ENCODE measurements at places on chromosomes 2 and 18.

DNA sequence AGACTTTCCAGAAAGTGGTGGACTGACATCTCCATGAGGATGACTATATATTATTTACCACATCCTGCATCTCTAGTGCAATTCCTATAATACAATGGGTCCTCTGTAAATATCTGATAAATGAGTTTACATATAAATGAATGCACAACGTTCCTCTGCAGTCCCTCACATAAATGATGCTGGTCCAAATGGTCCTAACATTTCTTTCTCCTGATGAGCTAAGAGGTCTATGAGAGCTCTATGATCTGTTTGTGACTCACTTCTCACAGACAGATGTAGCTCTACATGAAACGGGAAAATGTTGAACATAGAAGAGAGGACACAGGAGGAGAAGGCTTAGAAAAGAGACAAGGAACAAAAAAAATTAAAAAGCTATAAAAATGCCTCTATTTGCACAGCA lies 201.2 kb upstream of the PIK3C3 start:
- DNase-seq, result no peak

GRCh38 chr2:197613509-197613987 lies 61.8 kb downstream of the RFTN2 start:
- no peak for DNase-seq

DNA sequence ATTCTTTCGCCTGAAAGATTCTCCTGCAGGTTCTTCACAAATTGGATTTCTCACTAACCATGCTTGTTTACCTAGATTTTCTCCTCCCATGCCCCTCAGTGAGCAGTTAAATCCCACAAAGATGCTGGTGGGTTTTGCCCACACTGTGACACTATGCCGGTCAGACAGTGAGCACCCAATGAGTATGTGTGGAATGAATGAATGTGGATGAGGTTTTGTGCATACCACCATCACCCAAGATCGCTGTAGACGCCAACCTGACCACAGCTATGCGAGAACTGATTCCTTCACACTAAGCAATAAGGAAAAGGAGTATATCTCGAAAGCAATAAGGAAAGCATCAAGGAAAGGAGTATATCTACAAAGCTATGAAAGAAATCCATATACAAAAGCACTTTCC lies 116.7 kb downstream of the PID1 start:
- no peak for DNase-seq

DNA sequence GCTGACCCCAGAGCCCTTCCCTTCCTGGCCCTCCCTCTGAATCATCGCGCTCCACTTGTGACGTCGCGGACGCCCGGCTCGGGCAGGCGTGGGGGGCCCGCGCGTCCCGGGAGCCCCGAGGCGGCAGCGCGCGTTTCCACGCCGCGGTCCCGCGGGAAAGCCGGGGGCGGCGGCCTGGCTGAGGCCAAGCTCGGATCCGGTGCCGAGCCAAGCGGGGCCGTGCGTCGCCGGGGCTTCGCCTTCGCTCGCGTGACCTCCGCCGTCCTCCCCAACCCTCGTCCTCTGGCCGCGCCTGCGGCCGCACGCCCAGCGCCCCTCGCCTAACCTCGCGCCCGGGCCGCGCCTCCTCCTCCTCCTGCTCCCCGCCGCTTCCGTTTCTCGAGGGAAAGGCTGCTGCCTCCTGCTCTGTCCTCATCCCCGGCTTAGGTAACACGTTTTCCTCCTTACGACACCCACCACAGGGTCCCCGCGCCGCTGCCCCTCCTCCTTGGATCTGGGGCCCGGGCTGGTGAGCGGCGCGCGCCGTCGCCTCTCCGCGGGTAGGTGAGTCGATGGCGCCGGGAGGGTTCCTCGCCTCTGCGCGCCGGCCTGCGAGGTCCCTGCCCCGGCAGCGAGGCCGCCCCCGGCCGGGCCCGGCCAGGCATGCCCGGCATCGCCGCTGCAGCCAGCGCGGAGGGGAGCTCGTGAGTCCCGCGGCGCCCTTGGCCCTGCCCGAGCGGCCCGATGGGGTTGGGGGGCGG lies at the start of gene INPP1:
Gene INPP1 (plus strand): TSS at position 54 of the 740 bp plus-strand sequence. CDS start 16,514 bp downstream, outside the sequence.
- no peak for DNase-seq

DNA sequence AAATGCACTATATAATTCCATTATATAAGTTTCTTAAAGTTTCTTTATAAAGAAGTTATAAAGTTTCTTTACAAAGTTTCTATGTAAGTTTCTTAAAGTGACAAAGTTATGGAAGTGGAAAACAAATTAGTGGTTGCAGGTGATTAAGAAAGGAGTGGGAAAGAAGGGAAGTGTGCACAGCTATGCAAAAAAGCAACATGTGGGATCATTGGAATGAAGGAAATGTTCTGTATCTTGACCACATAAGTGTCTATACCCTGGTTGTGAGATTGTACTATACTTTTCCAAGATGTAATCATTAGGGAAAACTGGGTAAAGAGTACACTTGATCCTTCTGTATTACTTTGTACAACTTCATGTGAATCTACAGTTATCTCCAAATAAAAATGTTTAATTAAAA lies 1541.1 kb downstream of the LRP1B start:
- no peak for DNase-seq

DNA sequence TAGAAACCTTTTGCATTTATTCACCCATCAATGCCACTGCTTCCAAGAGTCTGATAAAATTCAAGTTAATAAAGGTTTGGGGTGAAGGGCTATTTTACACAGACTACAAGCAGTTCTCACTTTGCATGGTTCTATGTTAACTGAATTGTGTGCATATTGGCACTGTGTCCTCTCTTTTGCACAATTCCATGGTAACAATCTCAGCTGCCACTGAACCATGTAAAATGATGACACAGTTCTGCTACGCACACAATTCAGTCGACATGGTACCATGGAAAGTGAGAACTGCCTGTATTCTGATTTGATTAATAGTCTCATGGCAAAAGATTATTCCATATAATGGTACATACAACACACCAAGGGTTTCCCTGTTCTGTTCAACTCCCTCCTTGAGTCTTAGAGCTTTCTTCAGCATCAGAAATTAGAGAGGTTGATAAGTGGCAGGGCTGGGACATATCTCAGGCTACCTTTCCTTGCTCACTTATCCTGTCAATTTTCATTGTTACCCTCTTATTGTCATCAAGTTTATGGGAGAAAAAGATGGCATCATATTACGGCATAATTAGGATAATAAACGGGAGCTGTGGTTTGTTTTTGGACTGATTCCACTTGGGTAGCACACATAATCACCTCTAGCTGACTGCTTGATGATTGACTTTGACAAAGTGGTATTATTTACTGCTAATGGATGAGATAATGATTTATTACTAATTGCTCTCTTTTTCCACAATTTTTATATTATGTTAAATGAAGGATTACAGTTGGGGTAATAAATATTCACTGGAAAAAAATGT lies 139.3 kb upstream of the CREB1 start:
- no peak for DNase-seq

- DNase-seq, result no peak
These were observed 276.9 kb downstream of the ZNF804A start for GRCh38 chr2:184875212-184875611.

Data from skin of body (tissue), 3 donors.